Umbilical cord (tissue), 2 donors: ENCODE measurements at places on chromosomes 2 and 18.

DNA sequence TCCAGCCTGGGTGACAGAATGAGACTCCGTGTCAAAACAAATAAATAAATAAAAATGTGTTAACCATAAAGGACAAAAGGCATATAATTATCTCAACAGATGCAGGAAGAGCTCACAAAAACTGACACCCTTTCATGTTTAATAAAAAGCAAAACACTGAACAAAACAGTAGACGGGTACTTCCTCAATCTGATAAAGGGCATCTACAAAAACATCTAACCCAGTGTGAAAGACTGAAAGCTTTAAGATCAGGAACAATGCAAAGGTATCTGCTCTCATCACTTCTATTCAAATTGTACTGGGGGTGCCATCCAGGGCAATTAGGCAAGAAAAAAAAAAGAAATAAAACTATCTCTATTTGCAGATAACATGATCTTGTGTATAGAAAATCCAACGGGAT, 11.7 kb upstream of the NCL start:
- DNase-seq, result no peak

GRCh38 chr2:75336451-75336850, 137.1 kb upstream of the TACR1 start:
- no peak for DNase-seq

- DNase-seq, result no peak
Measured at GRCh38 chr2:176297067-176297466, 27.8 kb downstream of the MTX2 start.

- no peak for DNase-seq
Measured at GRCh38 chr2:54954705-54955357, 95.4 kb downstream of the RTN4 start.

GRCh38 chr2:80496775-80497174, 192.2 kb upstream of the LRRTM1 start:
- DNase-seq, result peak; percentile 88

- no peak for DNase-seq
Measured at GRCh38 chr18:37274309-37275236, 291.0 kb downstream of the CELF4 start.

DNA sequence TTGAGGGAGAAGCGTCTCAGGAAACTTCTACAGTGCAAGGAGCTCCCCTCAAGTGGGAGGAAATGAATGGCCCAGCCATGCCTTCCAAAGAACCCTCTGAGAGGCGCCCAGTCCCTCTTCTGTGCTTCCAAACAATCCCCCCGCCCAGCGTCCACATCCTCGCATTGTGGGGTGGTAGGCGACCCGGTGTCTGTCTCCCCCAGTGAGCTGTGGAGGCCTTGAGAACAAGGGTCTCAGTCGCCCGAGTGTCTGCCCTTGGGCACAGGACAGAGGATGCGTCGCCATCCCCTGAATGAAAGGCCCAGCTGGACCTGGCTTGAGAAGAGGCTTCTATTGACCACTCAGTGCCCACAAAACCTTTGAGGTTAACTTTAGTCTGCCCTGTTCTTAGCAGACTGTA, 29.7 kb downstream of the INPP5D start:
- DNase-seq, result no peak

GRCh38 chr18:34038086-34038485, 186.6 kb downstream of the NOL4 start:
- DNase-seq, result no peak

DNA sequence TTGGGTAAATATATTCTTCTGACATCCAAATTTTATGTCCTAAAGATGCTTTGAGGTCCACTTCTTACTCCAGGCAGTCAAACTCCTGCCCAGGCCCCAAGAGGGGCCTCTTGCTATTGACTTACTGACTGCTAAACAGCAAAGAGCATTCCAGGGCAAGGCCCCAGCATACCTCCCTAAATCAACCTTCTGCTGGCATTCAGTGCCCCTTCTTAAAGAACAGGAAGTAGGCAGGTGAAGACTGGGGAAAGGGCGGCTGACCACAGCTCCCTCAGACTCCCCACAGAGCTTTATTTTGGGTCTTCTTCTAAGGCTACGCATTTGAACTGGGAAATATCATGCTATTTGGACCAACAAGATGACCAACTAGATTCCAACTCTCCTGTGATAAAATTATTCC, 68.9 kb downstream of the USP40 start:
- no peak for DNase-seq

DNA sequence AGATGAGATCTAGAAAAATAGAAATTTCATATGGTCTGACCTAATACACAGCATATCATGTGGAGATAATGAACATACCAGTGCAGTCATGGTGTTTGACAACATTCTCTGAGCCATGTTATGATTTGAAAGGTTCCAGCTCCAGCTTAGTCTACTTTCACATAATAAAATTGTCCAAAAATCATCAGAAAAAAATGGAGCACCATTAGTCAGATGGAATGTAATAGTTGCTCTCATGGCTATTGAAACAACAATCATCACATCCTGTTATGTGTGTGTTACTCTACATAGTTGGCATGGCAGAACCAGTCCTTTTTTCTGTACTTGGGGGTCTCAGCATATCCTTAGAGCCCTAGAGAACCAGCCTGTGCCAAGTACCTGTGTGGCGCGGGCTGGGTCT, 678.9 kb upstream of the FANCL start:
- no peak for DNase-seq

DNA sequence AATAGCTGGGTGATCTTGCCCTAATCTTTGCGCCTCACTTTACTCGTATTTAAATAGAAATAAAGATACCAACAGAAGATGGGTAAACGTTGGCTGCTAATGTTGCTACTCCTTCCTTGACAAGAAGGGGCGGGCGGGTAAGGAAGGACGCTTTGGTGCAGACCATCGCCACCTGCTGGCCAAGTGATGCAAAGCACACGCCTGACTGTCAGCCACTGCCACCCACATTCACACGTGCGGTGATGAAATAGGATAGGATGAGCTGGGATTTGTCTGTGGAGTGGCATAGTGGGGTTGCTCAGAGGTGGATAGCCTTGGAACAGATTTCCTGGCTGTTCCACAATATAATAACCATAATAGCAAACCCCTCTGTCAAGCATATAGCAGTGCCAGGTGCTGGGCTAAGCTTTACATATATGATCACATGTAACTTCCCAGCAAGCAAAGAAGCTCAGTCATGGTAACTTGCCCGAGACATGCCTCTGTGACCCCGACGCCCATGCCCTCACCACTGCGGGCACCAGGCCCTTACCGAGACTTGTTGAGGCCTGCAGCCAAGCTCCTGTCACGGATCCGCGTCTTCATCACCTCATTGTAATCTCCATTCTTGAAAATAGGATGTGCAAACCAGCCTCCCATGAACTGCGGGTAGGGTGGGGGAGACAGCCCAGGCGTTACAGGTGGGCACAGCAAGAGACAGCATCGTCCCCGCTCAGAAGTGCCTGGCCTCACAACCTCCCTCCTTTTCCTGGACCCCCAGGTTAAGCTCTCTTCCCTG, 39.3 kb downstream of the LCT start:
- DNase-seq, result peak; percentile 64

DNA sequence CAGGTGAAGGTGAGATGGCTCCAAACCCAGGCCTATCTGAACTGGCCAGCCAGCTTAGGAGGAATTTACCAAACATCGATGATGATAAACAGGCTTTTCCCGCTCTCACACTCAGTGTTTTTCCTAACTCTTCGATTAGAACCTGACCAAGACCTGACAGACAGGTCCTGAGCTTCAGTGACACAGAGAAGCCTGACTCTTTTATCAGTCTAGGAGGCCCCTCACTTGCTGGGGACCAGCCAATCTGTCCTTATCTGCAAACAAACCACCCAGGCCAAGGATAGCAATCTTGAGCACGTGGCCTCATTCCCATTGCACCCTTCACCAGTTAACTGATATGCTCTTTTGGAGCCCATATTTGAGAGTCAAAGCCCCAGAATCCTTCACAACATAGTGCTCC, 1.9 kb upstream of the ITSN2 start:
- no peak for DNase-seq

GRCh38 chr18:30763902-30764350, 278.6 kb downstream of the DSC3 start:
- DNase-seq, result peak; percentile 54

DNA sequence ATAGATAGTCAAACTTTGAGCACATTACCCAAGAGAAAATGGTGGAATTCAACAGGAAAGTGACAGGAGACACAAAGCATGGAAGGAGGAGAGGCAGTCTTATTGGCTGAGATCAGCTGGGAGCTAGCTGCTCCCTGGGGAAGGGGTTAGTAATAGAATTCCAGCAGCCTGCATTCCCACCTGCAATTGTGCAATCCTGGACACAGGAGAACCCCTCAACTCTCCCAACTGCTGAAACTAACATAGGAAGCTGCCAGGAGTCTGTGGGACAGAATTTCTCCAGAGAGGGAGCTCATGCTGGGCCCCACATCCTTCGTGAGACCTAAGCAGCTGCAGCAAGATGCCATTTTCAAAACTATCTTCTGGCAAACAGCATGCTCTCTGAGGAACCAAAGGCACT, 69.8 kb upstream of the ACVR1C start:
- no peak for DNase-seq

- DNase-seq, result no peak
Measured at GRCh38 chr2:7609974-7610373, 692.8 kb downstream of the RNF144A start.

DNA sequence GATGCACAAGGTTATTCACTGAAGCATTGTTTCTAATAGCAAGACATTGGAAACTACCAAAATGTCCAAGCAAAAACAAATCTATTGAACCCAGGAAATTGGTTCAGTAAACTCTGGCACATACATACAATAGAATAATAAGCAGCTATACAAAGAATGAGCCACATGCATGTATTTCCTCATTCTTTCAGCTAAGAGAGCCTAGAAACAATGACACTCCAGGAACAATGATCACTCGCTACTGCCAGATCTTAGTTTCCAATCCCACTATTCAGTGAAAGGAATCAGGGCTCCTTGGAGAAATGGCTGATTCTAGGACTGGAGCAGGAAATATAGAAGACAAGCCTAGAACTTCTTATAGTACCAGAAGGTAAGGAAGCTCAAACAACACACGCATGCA, 221.9 kb upstream of the AGAP1 start:
- no peak for DNase-seq

DNA sequence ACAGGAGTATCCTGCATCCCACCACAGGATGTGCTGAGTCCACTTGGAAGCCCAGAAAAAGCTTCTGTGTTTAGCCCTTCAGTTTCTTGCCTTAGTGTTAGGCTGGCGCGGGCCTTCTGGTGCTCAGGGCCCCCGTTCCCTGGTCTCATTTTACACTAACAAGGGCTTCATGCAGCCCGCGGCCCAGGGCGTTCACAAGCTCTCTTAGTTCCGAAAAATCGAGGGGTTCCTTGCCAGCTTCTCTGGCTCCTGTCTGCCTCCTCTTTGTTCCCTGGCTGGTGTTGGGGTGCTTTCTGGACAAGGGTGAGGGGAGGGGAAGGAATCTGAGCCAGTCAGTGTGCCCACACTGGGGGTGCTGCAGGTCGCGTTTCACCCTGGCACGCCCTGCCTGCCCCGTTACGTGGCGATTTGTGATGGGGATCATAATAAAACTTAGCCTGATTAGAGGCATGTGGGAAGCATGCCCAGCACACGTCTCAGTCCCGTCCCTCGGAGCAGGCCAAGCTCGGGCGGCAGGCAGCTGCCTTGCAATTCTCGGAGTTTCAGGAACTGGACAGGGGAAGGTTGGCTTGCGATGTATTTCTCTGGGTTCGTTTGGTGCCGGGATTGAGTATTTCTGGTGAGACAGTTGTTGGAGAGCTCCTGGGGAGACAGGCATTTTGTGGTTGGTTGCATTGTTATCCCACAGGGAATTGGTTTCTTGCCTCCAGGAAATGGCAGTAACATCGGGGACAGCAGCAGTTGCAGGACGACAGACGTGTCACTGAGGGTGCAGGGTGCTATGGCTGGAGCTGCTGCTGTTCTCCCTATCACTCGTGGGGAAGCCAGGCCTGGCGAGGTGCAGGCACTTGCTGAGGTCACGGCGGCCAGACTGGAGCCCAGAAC, 22.9 kb downstream of the SH3BP4 start:
- DNase-seq, result peak; percentile 46

- DNase-seq, result no peak
Measured at GRCh38 chr2:67574230-67574629, 177.1 kb downstream of the ETAA1 start.

GRCh38 chr2:172985139-172985892, 90.3 kb upstream of the MAP3K20 start:
- no peak for DNase-seq

DNA sequence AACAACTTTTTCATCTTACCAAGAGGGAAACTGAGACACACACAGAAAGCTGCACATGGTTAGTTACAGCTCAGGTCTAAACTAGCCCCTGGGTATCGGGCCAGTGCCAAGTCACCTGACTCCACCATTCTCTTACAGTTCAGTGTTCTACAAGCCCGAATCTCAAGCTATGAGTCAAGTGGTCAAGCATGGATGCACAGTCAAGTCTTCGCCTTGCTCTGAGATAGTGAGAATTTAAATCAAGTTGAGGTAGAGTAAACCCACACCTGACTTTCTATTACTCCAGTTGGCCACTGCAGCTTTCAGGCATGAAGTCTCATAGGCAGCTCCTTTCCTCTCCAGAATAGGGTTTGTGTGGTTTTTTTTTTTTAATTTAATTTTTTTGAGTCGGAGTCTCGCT, 34.5 kb upstream of the ARL5A start:
- no peak for DNase-seq

DNA sequence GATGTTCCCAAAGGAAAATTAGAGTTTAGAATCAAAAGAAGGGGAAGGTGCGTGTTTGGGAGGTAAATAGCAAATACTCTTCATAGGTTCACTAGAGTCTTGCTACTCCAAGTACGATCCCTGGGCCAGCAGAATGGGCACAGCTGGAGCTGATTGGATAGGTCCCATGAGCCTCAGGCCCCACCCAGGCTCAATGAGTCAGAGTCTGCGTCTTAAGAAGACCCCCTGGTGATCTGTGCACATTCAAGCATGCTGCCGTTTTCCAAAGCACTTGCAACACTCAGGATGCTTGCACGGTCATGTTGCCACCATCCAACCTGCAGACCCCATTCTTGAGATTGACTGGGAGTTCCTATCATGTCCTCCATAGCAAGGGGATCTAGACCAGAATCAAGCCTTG, 40.5 kb downstream of the ABCG8 start:
- DNase-seq, result no peak

- DNase-seq, result no peak
Measured at GRCh38 chr18:6609666-6610264, 119.8 kb upstream of the ARHGAP28 start.

- no peak for DNase-seq
Measured at GRCh38 chr2:190656301-190656700, 7.4 kb downstream of the NAB1 start.

DNA sequence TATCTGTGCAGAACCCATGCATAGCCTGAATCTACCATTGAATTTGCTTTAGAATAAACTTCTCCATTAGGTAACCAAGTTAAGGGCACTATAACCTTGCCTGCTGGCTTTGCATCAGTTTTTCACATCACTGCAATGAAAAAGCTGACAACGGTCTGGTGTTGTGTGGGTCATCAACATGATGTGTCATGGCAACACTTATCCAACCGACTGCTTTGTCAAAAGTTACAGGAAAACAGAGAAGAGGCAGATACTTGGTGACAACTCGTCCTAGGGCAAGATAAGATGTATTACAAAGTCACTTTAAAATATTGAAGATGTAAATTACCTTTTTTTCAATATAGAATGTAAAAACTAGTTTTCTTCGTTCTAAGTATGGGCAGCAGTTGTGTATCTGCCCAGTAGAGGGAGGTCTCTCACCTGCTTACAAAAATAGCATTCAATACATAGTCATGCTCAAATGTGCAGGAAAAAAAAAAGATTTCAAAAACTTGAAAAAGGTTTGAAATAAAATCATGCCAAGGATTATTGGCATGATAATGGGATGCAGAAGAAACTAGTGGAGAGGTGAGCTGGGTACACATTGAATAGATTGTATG, 96.3 kb downstream of the EVA1A start:
- peak; percentile 38 for DNase-seq

- no peak for DNase-seq
Measured at GRCh38 chr2:159265171-159265576, 21.3 kb downstream of the WDSUB1 start.
